Activated T-helper 1 cell treated with anti-CD3 and anti-CD28 coated beads, Interleukin-2, amount 50 U/mL, for 16 hours (primary cell): ENCODE measurements at places on chromosomes 2 and 18.
A peak's percentile ranks its signal among the peaks of the same experiment; 100 is the strongest.

GRCh38 chr18:14961991-14962390 is 214.0 kb downstream of the ANKRD30B start:
- no peak for DNase-seq

DNA sequence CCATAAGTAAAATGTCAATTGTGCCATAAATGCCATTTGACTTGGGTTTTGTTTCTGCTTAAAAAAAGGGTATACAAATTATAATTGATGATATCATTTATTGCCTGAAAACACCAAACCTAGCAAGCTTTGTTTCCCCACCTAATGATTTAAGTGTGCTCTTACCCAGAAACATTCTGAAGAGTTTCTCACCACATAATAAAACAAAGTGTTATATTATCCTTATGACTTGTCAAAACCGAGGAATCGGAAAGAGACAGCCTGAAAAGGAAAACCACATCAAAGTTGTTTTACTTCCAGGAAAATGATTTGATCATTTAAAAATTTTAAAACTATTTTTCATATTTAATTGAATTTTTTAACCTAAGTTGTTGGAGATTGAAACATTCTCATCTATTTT is 170.5 kb upstream of the SLC39A10 start:
- DNase-seq: no peak

- peak; percentile 59 for DNase-seq
These were observed 9.8 kb upstream of the ZNF397 start for GRCh38 chr18:35231052-35231451.

DNA sequence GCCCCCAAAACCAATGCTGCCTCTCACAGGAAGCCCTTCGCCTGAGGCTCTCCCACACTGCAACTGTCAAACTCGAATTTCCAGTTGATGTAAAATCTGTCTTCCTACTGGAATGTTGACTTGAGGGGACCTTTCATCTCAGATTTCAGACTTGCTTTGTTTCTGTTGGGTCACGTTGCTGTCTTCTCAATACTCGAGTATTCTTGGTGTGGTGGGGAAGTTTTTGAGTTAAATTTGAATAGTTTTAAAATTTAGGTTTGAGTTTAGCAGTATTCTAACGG is 50.8 kb downstream of the AGAP1 start:
- no peak for DNase-seq

DNA sequence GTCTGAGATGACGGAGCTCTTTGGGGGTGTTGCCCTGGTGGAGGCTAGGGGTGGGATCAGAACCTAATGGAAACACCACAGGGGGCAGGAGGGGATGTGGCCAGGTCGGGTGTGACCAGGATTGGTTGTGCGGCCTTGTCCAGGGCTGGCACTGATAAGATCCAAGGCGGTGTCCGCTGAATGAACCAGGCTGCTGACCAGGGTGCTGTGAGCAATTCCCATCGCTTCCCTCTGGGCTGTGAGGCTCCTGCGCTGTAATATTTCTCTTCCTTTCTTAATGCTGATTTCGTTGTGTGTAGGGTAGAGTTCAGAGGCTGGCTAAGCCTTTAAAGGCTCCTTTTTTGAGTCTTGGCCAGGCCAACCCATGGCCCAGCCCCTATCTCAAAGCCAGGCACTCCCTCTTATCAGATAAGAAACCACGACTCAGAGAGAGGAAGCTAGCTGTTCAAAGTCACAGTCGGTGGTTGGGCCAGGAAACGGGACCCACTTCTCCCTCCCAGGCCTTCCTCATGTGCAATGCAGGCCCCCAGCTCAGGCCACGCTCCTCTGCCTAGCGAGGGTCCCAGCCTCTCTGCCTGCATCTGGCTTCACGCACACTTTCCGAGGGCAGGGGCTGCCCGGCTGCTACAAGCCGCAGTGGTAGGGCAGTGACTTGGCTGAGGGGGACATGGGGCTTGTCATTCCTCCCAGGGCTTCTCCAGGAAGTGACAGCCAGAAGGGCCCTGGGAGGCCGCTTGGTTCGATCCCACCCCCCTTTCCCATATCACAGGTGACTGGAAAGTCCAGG is 26.0 kb upstream of the FOSL2 start:
- DNase-seq: peak; percentile 33

DNA sequence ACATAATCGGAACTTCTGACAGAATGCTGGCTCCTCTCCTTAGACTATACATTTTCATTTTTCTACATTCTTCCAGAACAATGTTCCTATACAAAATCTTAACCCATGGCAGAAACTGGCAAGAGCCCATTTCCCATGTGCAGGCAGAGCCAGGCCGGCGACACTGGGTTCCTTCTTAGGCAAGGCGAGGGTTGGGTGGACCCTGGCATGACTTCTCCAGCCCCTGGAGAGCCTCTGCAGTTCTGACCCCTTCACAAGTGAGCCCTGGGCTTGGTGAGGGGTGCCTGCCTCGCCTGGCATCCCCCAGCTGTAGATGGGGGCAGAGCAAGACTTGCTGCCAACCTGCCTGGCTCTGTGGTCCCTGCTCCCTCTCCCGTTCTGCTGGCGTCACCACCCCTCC is 5.0 kb downstream of the GYPC start:
- no peak for DNase-seq

DNA sequence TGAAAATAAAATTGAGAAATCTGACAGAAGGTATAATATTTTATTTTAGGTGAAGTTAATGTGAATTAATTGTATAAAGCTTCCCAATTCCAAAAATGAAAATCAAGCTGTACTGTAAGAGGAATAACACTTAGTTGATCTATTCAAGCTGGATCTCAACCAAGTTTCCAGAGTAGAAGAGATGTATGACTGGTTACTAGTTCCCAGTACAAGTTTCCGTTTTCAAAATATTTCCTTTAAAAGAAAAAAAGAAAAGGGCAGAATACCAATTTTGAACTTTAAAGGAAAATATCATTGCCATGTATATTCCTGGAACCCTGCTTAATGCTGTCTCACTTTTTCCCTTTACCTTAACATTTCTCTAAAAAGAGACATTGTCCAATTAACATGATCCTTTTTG is 308.5 kb downstream of the IRS1 start:
- no peak for DNase-seq

- no peak for DNase-seq
These were observed 70.4 kb upstream of the CDH19 start for GRCh38 chr18:66674286-66674685.

DNA sequence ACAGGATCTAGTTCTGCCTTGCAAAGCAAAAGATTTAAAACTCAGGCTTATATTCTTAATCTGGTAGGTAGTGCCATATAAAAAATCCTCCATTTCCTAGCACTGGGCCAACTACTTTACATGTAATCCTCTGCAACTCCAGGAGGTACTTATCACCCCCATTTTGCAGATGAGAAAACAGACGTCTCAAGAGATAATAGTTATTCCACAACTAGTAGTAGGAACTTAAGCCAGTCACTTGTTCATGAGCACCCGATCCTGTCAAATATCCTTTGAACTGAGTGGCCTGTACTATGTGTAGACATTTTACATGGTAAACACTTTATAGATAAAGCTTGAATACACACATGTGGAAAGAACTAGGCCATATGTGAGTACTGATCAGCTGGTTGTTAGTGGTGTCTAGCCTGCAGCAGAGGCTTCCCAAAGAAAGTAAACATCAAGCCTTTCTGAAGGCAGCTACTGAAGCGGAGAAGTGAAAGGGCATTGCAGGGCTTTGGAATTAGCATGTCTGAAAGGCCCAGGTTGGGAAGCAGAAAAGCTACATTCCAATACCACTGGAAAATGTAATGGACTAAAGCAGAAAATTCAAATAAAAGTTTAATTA is 48.0 kb downstream of the NAB1 start:
- DNase-seq: no peak

DNA sequence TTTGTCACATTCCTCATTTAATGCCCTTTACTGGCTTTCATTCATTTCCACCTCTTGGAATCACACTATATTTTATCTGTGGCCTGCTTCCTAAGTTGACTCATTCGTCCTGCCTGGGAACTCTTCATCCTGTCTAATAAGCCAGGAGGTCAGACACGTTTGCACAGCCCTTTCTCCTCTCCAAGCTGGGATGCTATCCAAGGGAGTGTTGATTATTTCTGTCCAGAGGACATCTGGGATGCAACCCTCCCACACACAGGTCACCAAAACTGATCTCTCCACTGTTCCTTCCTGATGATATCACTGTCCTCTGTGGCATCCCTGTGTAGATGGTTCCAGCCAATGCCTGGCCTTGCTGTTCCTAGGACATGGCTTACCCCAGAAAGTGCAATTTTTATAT is 79.8 kb upstream of the NOSTRIN start:
- no peak for DNase-seq
